Smooth muscle cell of the pulmonary artery (primary cell): ENCODE measurements at places on chromosomes 7 and 10. TPM values are rescaled to one million over a fixed set of nuclear protein-coding genes. Genes with fewer than 3 reads are reported as not detected.

Gene WDR37
- 15.2 and 20.7 TPM in 2 replicates for total RNA-seq

Gene STOX1
- 0.07 and 0.13 TPM in 2 replicates for total RNA-seq

Gene TMEM236
- total RNA-seq = under 0.01 and 0.07 TPM in 2 replicates

Gene DDX56
- total RNA-seq = 41.9 and 47.3 TPM in 2 replicates

Gene ZFYVE27
- total RNA-seq = 24.2 and 31.7 TPM in 2 replicates

Gene ITPRID1
- not detected in 2 replicates for total RNA-seq

Gene KAZALD1
- total RNA-seq = 26.8 and 29.1 TPM in 2 replicates

Gene UFSP1
- total RNA-seq = 4.0 and 6.0 TPM in 2 replicates

Gene SAP25
- 0.13 TPM in 1 of 2 replicates, not detected in the other for total RNA-seq

Gene MYL10
- total RNA-seq = not detected in 2 replicates

Gene PRKG1
- 27.2 and 52.2 TPM in 2 replicates for total RNA-seq

Gene GRM8
- total RNA-seq = 0.13 TPM in 1 of 2 replicates, not detected in the other

Gene LGI1
- 0.13 TPM in 1 of 2 replicates, not detected in the other for total RNA-seq

Gene PPP3CB
- total RNA-seq = 48.5 and 59.4 TPM in 2 replicates

Gene HNRNPA2B1
- total RNA-seq = 65.2 and 74.8 TPM in 2 replicates

Gene NRAP
- total RNA-seq = under 0.01 TPM in 1 of 2 replicates, not detected in the other

Gene PKD2L1
- not detected in 2 replicates for total RNA-seq

Gene ARHGAP22
- 85.4 and 107 TPM in 2 replicates for total RNA-seq

Gene EN2
- total RNA-seq = not detected in 2 replicates

Gene DKK1
- total RNA-seq = 134 and 633 TPM in 2 replicates

Gene CYP3A5
- total RNA-seq = not detected in 2 replicates

Gene CLEC2L
- total RNA-seq = not detected in 2 replicates

Gene PLXNA4
- total RNA-seq = 16.9 and 29.5 TPM in 2 replicates

Gene SSC4D
- total RNA-seq = 0.40 and 0.65 TPM in 2 replicates

Gene PPIA
- 1,313 and 1,554 TPM in 2 replicates for total RNA-seq

Gene LRRC4
- total RNA-seq = 0.03 TPM in 1 of 2 replicates, not detected in the other

Gene TRPV6
- total RNA-seq = not detected in 2 replicates

Gene TMEM225B
- 0.52 and 1.1 TPM in 2 replicates for total RNA-seq

Gene EGR2
- total RNA-seq = 0.36 and 1.7 TPM in 2 replicates

Gene NAT16
- not detected in 2 replicates for total RNA-seq

Gene LRIT1
- not detected in 2 replicates for total RNA-seq

Gene SLC18A3
- total RNA-seq = not detected in 2 replicates

Gene HOXA10
- 0.78 TPM in 1 of 2 replicates, not detected in the other for total RNA-seq

Gene PROSER2
- total RNA-seq = 0.98 and 1.9 TPM in 2 replicates
